ENCODE measurements at places on chromosomes 7 and 10. TPM values are rescaled to one million over a fixed set of nuclear protein-coding genes. Genes with fewer than 3 reads are reported as not detected.

AKR1C4 gene
- total RNA-seq = not detected

GRID1 gene
- 0.42 TPM for total RNA-seq

ZNF655 gene
- total RNA-seq = 70.9 TPM

TACC2 gene
- total RNA-seq = 2.9 TPM

LRRC4 gene
- total RNA-seq = 15.4 TPM

OR6V1 gene
- total RNA-seq = not detected

PPP1R17 gene
- not detected for total RNA-seq

OPTN gene
- total RNA-seq = 73.7 TPM

ATP6V0A4 gene
- total RNA-seq = not detected

CALHM1 gene
- not detected for total RNA-seq

GLI3 gene
- total RNA-seq = 1.4 TPM

GRCh38 chr10:45653454-45653853 lies 19.1 kb downstream of the ZFAND4 start:
- H3K4me1 ChIP-seq = peaks cover 15% of the 10 kb centered on the region
- no peak overlapping the region for H3K27ac ChIP-seq
- no peaks in the 10 kb centered on the region for H3K27me3 ChIP-seq
- no peak overlapping the region for H3K4me3 ChIP-seq

GRCh38 chr7:128915271-128915819 lies 4.8 kb upstream of the KCP start:
- H3K4me3 ChIP-seq = no peak overlapping the region
- DNase-seq = peak; percentile 72
- H3K27ac ChIP-seq = no peak overlapping the region
- H3K4me1 ChIP-seq = peaks cover 13% of the 10 kb centered on the region

DNA sequence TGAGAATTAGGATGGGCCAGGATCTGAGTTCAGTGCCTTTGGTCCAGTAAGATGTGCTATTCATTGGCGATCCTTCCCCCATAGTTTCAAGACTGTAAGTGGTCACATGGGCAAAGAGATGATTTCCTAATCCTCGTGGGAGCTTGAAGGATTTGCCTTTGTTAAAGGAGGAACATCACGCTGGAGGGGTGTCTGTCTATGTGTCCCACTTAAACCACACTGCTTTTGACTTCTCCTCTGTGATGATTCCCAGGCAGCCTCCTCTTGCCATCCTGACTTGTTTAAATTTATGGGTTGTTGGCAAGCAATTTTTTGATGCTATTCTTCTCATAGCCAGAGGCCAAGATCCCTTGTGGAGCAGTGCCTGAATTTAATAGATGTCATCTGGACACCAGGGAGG lies 154.0 kb downstream of the TCF7L2 start:
- no peak overlapping the region for H3K27ac ChIP-seq
- H3K4me1 ChIP-seq = peaks cover 10% of the 10 kb centered on the region
- H3K36me3 ChIP-seq = no peaks in the 10 kb centered on the region

DNA sequence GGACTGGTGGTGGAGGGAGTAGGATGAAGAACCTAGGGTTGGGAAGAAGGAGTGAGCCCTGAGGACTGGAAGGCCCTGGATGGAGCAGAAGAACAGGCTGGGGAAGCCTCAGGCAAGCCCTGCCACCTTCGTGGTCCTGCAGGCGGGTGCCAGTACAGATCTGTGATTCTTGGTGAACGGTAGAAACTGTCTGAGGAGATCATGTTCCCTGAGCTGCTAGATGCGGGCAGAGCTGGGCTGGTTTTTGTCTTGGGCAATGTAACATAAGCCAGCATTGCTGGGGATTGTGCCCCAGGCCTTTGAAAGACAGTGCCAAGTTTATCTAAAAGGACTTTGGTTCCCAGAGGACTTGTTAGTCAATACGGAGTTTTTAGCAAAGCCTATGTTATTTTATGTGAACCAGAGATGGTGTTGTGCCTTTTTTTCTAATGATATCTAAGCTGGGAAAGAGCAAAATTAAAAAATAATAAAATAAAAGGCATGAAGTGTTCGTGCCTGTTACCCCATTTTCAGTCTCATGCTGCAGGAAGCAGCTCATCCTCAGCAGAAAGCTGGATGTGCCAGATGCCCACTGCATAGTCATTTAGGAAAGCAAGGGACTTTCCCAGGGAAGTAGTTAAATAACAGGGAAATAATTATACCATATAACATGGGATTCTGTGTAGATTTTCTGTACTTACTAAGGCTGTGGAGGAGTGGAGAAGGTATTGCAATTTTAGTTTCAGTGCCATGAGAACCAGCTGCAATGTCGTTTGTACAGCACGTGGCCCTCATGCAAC lies 24.4 kb upstream of the FIGNL1 start:
- no peak overlapping the region for H3K27ac ChIP-seq
- H3K27me3 ChIP-seq = no peaks in the 10 kb centered on the region
- DNase-seq = no peak
- no peaks in the 10 kb centered on the region for H3K36me3 ChIP-seq

GRCh38 chr7:135207406-135208101 lies 3.8 kb downstream of the WDR91 start:
- H3K27ac ChIP-seq = no peak overlapping the region
- H3K36me3 ChIP-seq = peaks cover 37% of the 10 kb centered on the region
- H3K27me3 ChIP-seq = no peaks in the 10 kb centered on the region
- peaks cover 25% of the 10 kb centered on the region for H3K4me1 ChIP-seq
- H3K4me3 ChIP-seq = no peak overlapping the region

DNA sequence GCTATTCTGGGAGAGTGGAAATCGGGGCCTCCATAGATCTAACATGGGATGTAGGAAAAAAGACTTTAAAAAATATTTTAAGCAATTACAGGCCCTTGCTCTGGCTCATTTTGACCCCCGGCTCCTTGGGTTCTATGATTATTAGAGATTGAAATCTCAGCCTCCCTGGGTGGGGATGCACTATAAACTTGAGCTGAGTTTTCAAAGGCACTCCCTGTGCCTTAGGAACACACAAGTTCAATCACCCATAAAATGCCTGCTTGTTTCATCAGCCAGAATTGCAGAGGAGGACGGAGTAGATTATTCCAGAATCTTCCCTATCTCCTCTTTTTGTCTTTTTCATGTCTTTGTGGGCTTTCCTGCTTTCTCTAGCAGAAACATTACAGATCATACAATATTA lies 145.4 kb downstream of the CUBN start:
- H3K4me1 ChIP-seq = no peaks in the 10 kb centered on the region
- no peaks in the 10 kb centered on the region for H3K27me3 ChIP-seq
- no peak overlapping the region for H3K27ac ChIP-seq
- no peak for DNase-seq
- no peaks in the 10 kb centered on the region for H3K36me3 ChIP-seq
- no peak overlapping the region for H3K4me3 ChIP-seq

DNA sequence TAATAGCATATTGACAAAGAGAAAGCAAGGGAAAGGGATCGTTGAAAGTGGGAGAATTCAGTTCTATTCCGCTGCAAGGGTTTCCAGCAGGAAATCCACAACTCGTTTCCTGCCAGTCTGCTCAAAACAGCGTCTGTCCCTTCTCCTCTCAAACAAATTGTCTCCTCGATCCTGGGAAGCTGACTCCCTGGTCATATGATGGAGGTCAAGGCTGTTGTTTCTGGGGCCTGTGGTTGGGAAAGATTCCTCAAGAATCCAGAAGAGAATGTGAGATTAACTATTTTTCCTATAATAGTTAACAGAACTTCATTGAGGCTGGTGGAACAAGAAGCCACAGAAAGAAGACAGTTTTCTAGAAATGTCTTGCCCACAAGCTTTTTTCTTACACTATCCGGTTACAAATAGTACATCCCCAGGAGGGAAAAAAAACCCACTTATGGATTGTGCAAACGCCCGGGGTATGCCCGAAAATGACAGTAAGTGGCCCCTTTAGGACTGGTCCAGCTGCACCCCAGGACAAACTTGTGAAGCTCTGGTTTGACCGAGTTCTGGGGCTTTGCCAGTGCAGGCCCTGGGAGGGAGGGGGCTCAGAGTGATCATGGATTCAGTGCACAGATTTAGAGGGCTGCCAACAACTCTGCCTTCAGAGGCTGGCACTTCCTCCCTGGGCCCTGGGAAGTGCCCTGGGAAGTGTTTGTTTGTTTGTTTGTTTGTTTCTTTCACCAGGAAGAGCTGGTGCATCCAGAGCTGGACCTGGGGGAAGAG lies 49.4 kb upstream of the CTBP2 start:
- no peaks in the 10 kb centered on the region for H3K36me3 ChIP-seq
- H3K27me3 ChIP-seq = no peaks in the 10 kb centered on the region

- no peaks in the 10 kb centered on the region for H3K36me3 ChIP-seq
- H3K27me3 ChIP-seq = peaks cover 13% of the 10 kb centered on the region
- H3K4me3 ChIP-seq = no peak overlapping the region
- H3K4me1 ChIP-seq = peaks cover 4% of the 10 kb centered on the region
Measured at GRCh38 chr10:130888493-130888892, 423.0 kb downstream of the TCERG1L start.

- peak within 1 kb of the TSS; percentile 47 for H3K4me3 ChIP-seq
- peaks cover 54% of the 10 kb centered on the region for H3K27me3 ChIP-seq
- H3K4me1 ChIP-seq = peaks cover 14% of the 10 kb centered on the region
- no peak for DNase-seq
- H3K27ac ChIP-seq = no peak within 1 kb of the TSS
Measured at GRCh38 chr7:143362131-143363015, at the start of gene FAM131B. Gene FAM131B (minus strand): TSS chr7:143362713. CDS start chr7:143362603, 110 bp downstream.

DNA sequence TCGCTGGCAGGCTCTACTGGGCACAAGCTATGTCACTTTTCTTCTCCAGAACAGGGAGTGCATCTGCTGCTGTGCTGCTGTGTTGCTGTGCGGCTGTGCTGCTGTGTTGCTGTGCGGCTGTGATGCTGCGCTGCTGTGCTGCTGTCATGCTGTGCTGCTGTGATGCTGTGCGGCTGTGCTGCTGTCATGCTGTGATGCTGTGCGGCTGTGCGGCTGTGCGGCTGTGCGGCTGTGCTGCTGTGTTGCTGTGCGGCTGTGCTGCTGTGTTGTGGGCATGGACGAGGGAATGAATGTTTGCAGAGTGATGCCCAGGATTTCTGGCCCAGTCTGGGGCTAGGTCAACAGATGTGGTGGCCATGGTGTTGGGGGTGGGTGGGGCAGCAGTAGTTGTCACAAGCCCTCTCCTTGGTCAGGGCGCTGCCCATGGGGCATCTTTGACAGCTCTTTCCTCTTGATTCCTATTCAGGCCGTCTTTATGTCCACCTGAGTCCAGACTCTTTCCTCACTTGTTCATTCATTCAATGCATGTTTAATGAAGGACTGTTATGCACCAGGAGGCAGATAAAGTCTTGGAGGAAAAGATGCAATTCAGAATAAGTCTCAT lies 55.6 kb downstream of the C10orf120 start:
- no peaks in the 10 kb centered on the region for H3K27me3 ChIP-seq
- H3K4me3 ChIP-seq = no peak overlapping the region
- H3K27ac ChIP-seq = no peak overlapping the region
- no peaks in the 10 kb centered on the region for H3K36me3 ChIP-seq

- no peaks in the 10 kb centered on the region for H3K4me1 ChIP-seq
- H3K4me3 ChIP-seq = no peak overlapping the region
- H3K27ac ChIP-seq = no peak overlapping the region
- H3K27me3 ChIP-seq = peaks cover 7% of the 10 kb centered on the region
Measured at GRCh38 chr10:132064771-132065437, 842 bp upstream of the JAKMIP3 start.

DNA sequence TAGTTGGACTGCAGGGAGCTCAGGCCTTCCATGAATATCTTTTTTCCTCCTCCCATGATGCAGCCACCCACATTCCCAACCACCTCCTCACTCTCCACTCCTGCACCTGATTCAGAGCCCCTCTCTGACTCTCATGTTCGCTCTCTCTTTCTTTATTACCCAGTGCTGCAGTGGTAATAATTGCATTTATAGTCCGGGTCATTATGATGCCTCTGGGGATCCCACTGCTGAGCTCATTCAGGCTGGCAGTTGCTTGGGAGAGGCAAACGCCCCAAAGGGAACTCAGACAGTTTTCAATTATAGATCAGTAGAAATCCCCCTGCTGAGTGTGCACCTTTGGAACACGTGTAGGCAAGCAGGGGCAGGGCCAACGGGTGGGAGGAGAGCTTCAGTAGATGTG lies 953.0 kb downstream of the GRID1 start:
- H3K4me3 ChIP-seq = no peak overlapping the region
- H3K36me3 ChIP-seq = no peaks in the 10 kb centered on the region
- no peaks in the 10 kb centered on the region for H3K27me3 ChIP-seq
- no peaks in the 10 kb centered on the region for H3K4me1 ChIP-seq

DNA sequence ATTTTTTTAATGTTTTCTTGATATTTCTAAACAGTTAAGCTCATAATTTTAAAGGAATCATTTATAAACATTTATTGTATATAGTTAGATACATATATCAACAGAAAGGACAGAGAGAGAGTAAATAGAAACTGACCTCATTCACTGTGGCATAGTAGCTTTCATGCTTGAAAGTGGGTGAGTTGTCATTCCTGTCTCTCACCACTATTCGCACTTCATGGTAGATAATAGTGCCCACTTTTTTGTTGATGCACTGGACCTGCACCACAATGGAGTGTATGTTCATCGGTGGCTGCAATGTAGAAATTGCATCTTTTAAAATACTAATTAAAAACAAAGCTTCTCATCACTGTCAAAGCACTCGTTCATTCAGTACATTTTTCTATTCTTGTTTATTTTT lies 432.0 kb downstream of the PCDH15 start:
- H3K36me3 ChIP-seq = no peaks in the 10 kb centered on the region
- DNase-seq = no peak
- H3K27me3 ChIP-seq = no peaks in the 10 kb centered on the region
- H3K4me1 ChIP-seq = no peaks in the 10 kb centered on the region
- H3K4me3 ChIP-seq = no peak overlapping the region

DNA sequence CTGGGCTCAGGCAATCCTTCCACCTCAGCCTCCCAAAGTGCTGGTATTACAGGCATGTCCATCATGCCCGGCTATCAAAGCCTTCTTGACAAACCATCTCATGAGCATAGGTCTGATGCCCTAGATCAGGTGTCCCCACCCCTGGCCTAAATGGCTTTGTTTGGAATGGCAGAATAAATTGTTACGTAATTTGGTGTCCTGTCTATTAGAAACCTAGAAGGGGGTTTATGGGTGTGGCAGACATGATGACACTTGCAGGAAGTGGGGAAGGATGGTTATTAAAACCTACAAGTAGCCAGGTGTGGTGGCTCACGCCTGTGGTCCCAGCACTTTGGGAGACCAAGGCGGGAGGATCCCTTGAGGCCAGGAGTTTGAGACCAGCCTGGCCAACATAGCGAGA lies 38.6 kb upstream of the MKLN1 start:
- H3K4me1 ChIP-seq = no peaks in the 10 kb centered on the region
- no peak overlapping the region for H3K27ac ChIP-seq
- H3K27me3 ChIP-seq = no peaks in the 10 kb centered on the region
- DNase-seq = no peak

DNA sequence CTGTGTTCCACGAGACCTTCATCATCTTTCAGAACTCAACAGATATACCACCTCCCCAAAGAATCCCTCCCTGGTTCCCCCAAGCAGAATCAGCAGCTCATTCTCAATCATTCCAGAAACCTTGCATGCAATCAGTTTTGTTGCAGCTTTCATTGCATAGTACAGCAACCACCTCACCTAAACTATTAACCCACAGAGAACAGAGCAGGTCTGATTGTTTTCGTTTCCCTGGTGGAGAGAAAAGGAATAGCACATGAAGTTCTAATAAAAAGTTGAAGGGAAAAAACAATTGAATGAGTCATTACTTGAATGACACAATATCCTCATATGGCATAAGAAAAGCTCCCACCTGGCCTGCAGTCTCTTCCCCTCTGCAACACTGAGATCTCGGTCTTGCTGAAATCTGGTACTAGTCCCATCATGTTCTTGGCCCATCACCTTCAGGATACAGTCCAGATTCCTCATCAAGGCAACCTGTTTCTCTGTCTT lies 147.1 kb upstream of the GDF10 start:
- H3K27ac ChIP-seq = no peak overlapping the region
- no peaks in the 10 kb centered on the region for H3K27me3 ChIP-seq
- no peaks in the 10 kb centered on the region for H3K4me1 ChIP-seq
- DNase-seq = no peak
- H3K4me3 ChIP-seq = no peak overlapping the region

GRCh38 chr10:66931340-66931948 lies 5.6 kb downstream of the LRRTM3 start:
- H3K27me3 ChIP-seq = peaks cover 18% of the 10 kb centered on the region
- H3K4me3 ChIP-seq = no peak overlapping the region
- H3K36me3 ChIP-seq = no peaks in the 10 kb centered on the region

All from spleen (tissue), 13 donors.